ENCODE measurements at places on chromosomes 1 and 21.

- DNase-seq, result no peak
These were observed 8.7 kb downstream of the FUBP1 start for GRCh38 chr1:77970192-77970591.

DNA sequence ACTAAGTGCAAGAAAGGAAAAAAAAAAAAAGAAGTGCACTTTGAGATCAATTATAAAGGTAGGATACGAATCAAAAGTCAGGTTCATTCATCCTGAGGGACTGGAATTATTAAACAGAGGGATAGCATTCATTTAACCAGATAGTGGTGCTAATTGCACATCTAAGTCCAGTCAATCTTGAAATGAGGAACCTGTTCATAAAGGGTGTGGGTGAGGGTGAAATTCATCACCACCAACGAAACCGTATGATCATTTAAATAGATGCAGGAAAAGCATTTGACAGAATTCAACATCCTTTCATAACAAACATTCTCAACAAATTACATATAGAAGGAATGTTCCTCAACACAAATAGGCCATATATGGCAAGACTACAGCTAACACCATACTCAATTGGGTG is 5.6 kb downstream of the CTSS start:
- no peak for DNase-seq

DNA sequence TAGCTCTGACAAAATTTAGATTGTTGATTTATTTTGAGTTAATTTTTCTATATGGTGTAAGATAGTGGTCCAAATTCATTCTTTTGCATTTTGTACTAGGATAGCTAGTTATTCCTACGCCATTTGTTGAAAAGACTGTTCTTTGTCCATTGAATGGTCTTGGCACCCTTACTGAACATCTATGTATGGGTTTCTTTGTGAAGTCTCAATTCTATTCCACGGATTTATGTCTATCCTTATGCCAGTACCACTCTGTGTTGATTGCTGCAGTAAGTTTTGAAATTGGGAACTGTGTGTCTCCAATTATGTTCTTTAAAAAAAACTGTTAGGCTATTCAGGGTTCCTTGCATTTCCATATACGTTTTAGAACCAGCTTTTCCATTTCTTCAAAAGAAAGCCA is 145.7 kb downstream of the ZNF644 start:
- no peak for DNase-seq

DNA sequence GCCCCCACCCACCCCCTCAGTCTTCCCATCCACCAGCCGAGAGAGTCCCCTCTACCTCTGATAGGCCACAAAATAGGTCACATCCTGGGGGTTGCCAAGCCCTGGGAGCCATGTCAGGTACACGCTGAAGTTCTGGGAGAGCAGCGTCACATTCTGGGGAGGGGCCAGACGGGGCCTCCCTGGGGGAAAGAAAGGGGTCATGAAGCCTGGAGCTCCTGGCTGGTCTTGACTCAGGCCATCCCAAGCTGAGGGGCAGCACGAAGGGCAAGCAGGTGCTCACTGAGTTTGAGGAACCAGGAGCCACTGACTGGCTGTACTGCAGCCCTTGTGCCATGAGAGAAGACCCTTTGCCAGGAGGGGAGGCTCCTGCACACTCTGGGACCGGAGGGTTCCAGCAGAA is 6.4 kb downstream of the IFNLR1 start:
- no peak for DNase-seq

DNA sequence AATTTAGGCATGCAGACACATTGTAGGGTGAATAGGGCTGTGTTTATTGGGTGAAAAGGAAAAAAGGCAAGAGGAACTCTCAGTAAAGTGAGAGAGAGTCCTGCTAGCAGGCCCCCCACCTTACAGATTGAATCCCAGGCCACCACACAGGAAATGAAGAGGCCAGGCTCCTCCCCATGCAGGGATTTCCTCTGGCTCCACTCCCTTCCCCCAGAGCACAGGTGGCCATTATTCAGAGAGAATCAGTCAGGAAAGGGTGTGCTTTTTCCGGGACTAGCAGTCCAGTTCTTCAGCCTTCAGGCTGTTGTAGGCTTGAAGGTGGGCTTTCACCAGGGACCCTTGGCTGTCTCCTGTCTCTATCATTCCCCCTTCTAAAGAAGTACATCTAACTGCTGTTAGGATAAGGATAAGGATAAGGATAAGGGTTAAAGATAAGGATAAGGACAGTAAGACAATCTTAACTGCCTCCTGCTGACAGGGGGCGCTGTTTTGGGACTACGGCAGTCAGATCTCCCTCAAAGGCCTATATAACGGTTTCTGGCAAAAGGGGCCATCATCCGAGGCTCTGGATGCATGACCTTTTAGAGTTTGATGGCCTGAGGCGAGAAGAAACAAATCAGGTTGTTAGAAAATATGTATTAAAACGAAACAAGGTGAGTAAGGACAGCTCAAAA is 26.3 kb downstream of the ZNF648 start:
- DNase-seq, result no peak

DNA sequence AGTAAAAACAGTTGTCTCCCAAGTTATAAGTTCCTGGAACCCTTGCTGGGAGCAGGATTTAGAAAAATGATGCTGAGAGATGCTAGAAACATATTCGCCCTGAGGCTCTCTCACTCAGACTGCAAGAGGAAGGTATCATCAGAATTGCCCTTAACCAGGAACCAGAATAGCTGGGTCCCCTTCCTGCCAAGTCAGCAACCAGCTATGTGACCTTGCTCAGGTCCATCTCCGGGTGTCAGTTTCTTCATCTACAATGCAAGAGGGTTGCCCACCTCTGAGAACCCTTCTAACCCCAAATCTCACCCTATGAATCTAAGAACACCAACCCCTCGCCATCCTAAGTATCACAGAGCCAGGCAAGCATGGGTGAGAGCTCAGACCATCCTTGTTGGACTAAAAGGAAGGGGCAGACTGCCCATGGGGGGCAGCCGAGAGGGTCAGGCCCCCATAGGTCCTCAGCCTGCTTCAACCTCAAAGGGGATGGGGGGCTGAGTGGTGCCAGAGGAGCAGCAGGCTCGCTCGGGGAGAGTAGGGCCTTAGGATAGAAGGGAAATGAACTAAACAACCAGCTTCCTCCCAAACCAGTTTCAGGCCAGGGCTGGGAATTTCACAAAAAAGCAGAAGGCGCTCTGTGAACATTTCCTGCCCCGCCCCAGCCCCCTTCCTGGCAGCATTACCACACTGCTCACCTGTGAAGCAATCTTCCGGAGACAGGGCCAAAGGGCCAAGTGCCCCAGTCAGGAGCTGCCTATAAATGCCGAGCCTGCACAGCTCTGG is 390 bp upstream of the S100A9 start:
- no peak for DNase-seq

DNA sequence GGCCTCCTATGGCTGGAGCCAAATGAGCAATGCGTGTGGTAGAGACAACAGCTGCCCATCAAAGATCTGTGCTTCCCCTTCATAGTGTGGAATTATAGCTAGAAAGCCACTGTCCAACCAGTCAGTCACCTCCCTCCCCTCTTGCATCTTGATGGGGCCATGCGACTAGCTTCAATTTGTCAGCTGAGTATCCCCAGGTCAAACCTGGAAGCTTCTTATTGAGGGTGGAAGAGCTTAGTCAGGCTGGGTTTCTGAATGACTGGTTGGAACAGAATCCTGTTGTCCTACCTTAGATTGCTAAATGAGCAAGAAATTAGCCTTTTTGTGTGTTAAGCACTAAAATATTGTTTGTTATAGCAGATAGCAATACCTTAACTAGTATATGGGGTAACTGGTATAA is 625.4 kb downstream of the PTPRC start:
- no peak for DNase-seq

DNA sequence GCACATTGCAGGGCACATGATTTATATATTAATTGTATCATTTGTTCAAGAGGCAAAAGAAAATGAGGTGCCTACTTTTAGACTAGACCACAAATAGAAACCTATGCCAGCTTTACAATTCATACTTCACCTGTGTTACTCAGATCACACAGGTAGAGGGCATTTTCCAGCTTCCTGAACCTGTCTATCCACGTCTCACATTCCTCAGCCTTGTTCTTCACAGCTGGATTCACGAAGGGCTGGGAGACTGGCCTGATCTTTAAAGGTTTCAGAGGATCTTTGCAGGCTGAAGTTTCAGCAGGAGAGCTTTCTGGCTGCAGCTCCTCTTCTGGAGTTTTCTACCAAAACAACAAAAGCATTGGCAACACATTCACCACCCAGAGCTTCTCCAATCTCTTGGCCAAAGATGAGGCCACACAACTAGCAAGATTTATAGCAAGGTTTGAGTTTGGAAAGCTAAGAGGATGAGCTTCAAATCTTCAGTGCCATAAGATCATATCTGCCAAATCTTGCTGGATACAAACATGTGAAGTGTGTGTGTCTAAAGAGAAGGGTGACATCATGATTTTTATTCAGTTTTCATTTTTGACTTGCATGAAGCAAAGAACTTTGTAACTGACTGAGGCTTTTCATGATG is 71.0 kb upstream of the CYP2J2 start:
- no peak for DNase-seq

- DNase-seq, result no peak
These were observed 21.9 kb downstream of the ZYG11B start for GRCh38 chr1:52748119-52748518.

DNA sequence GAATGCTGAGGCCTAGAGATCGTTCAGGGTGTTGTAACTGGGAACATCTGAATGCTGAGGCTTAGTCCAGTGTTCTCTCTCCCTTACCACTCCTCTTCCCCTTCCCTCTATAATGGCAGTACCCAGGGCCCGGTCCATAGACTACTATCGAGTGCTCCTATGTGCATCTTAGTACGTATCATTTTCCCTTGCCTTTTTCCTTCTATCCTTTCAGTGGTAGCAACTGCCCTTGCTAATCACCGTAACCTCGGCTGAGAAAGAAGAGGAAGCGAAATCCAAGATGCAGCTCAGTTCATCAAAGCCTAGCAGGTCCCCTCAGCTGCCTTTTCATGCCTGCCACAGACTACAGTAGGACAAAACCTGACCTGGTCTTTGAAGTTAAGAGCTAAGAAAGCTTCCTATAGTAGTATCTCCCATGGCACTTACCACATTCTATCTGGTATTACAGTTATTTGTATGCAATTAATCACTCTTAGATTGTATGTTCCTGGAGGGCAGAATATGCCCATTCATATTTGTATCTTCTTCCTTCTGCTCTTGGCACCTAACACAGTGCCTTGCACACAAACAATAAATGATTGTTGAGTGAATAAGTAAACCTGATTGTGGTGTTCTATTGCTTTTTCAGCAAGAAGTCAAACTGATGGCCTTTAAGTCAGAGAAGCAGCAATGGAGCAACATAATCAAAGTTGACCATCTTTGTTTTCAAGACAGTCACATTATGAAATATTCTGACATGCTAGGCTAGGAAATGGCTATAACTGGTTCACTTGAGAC is 22.4 kb downstream of the CNIH4 start:
- no peak for DNase-seq

- no peak for DNase-seq
These were observed 205.7 kb upstream of the RRP15 start for GRCh38 chr1:218079347-218079746.

DNA sequence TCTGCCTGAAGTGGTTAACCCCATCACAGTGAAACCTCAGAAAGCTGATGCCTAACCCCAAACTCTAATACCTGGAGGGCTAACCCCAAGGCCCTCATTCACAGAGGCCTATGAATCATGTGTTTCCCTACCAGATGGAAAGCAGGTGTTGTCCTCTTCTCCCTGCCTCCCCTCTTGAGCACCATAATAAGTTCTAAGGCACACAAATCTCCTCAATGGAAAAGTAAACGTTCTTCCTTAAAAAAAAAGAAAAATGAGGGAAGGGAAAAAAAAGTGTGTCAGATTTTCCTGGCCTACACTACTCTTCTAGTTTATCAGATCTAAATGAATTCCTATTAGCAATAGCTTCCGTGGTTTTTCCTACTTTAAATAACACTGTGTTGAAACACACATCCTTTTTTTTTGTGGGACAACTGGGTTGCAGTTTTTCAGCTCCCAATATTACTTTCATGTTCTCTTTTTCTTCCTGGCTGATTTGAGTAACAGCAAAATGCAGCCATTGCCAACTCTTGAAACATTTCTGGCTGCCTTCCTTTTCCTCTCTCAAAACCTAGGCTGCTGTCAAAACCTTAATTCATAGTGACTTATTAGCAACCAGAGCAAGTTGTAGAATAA is 43.2 kb downstream of the SLC44A3 start:
- DNase-seq, result no peak

DNA sequence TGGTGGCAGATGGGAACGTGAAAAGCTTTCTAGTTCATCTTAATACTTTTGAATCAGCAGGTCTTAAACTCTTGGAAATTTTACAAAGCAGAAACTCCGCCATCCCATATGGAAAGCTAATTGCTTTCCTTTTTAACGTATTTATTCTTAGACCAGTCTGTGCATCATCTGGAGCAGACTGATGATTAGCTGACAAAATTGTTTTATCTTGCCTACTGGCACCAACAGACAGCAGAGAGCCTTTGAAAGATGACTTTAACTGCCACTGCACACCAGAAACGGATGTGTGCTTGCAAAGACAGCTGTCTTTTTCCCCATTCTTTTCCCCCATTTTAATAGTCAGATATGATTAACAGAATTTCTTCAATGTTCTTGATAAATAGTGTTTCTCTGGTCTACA is 97.0 kb downstream of the PLD5 start:
- DNase-seq, result no peak

DNA sequence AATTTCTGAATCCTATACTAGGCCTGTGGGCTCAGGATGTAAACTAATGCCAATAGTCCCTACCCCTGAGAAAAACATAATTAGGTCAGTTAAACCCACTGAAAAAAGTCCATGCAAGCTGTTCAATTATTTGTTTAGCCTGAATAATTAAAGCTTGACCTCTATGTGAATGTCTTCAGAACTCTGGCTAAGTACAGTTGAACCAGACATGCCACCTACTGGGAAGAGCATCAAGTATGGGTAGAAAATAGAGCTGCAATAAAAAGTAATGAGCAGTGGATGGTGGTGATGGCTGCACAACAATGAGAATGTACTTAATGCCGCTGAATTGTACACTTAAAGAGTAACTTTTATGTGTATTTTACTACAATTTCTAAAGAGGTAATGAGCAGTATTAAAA is 23.6 kb upstream of the SLC19A2 start:
- no peak for DNase-seq

GRCh38 chr1:198549866-198550265 is 9.4 kb upstream of the ATP6V1G3 start:
- no peak for DNase-seq

- no peak for DNase-seq
These were observed 21.1 kb downstream of the CACNA1E start for GRCh38 chr1:181504399-181504842.

DNA sequence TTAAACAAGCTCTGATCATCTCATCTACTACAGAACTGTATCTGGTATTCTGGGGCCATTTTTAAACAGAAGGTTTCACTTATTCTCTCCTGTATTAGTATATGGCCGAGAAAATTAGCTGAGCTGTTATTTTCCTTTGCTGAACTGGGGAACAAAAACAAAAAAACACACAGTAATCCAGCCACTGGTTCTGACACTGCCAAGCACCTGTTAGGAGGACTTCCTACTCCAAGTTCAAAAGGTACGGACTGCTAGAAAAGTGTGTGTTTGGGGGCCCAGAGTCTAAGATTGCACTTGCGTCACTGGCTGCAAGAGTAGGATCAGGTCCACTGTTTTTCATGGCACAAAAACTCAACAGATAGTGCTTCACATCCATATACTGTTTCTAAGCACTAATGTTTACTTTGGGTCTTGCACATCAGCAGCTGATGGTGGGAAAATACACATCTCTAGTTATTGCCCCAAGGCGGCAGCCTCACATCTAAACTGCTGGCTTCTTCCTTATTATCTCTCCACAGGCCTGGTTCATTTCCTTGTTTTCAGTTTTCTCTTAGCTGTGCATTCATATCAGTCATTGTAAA is 226.1 kb downstream of the FGGY start:
- DNase-seq, result no peak

All from activated T-helper 2 cell treated with anti-CD3 and anti-CD28 coated beads, Interferon-gamma antibody, Interleukin-2, Interleukin-4, amounts not matched to agents 10 μg/mL and 5 μg/mL and 100 μg/mL, durations not matched to agents 14 hours and 24 hours and 36 hours (primary cell).